ENCODE measurements at places on chromosomes 7 and 10. TPM values are rescaled to one million over a fixed set of nuclear protein-coding genes. Genes with fewer than 3 reads are reported as not detected.

DNA sequence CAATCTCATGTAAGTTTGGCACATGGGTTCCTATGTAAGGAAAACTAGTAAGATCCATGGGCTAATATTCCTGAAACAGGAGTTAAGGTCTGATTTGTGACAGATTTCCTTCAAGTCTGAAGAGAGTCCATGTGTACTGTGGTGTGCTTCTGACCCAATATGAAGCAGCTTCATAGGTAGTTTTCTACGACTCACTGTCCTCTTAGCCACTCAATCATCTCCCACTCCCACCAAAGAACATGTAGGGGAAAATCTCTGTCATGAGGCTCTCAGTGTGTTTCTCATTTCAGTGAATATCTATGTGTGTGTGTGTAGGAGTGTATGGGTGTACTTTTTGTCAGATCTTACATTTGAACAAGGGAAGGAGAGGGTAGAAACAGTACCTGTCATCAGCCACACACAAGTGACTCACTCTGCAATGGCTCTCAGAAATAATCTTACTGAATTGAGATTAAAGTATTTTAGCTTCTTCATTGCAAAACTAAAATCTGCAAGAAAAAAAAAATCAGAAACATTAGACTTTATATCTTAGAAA lies 31.1 kb downstream of the RELN start:
- no peak overlapping the region for H3K27ac ChIP-seq
- no peak overlapping the region for H3K4me3 ChIP-seq
- no peaks in the 10 kb centered on the region for H3K36me3 ChIP-seq
- no peak for DNase-seq

DNA sequence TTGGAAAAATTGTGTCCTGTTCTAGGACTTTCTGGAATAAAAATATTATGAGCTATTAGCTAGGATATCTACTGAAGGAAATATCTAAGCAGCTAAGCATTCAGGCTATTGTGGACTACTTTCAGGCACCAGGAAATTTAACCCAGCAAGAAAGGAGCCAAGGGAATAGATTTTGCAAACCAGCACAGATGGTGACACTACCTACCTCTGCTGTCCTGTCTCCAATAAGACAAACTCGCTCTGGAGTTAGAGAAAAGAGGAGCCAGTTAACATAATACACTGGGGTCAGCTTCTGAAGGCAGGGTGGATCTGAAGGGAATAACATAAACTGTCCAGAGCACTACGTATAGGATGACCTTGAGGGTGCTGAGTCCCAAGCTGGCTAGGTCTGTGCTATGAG lies 223.7 kb upstream of the PRSS58 start:
- no peak overlapping the region for H3K4me3 ChIP-seq
- peaks cover 71% of the 10 kb centered on the region for H3K4me1 ChIP-seq
- peak overlapping the region; percentile 96 for H3K27ac ChIP-seq
- H3K27me3 ChIP-seq, result no peaks in the 10 kb centered on the region
- DNase-seq, result no peak

- H3K4me3 ChIP-seq, result no peak overlapping the region
- peaks cover 11% of the 10 kb centered on the region for H3K27me3 ChIP-seq
- H3K36me3 ChIP-seq, result no peaks in the 10 kb centered on the region
- no peak for DNase-seq
Observed at GRCh38 chr7:88437132-88437531, 130.4 kb upstream of the STEAP4 start.

- no peak overlapping the region for H3K4me3 ChIP-seq
- DNase-seq, result no peak
- H3K27me3 ChIP-seq, result peaks cover 32% of the 10 kb centered on the region
- H3K36me3 ChIP-seq, result no peaks in the 10 kb centered on the region
Observed at GRCh38 chr10:63866747-63867140, 345.5 kb downstream of the REEP3 start.

- H3K4me1 ChIP-seq, result no peaks in the 10 kb centered on the region
- H3K27ac ChIP-seq, result no peak overlapping the region
- H3K36me3 ChIP-seq, result peaks cover 42% of the 10 kb centered on the region
- no peak overlapping the region for H3K4me3 ChIP-seq
- peak; percentile 9 for DNase-seq
Observed at GRCh38 chr10:99766302-99766681, 16.1 kb upstream of the ABCC2 start.

The MYO1G gene
- 44.4 TPM for total RNA-seq

DNA sequence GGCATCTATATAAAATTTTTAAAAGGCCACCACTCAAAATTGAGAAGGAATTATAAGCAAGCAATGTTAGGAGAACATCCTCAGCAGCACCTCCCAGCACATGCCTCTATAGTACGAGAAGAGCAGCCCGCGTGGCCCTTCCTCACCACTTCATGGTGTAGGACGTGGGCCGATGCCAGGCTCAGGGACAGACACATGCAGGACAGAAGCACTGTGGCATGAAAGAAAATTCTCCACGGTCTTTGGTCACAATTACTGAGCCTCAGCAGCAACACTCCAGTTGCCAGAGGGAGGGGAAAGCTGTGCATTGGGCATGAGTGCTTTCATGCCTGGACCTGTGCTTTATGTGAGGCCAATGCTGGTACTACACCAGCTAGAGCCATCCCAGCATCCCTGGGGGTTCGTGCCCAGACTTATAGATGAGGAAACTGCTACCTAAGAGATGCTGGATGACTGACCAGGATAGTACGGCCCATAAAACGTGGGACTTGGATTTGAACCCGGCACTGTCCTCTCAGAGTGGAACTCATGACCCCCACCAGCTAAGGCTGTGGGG lies 164.7 kb downstream of the ADAM12 start:
- no peak for DNase-seq
- H3K27ac ChIP-seq, result no peak overlapping the region
- no peaks in the 10 kb centered on the region for H3K4me1 ChIP-seq
- no peak overlapping the region for H3K4me3 ChIP-seq

DNA sequence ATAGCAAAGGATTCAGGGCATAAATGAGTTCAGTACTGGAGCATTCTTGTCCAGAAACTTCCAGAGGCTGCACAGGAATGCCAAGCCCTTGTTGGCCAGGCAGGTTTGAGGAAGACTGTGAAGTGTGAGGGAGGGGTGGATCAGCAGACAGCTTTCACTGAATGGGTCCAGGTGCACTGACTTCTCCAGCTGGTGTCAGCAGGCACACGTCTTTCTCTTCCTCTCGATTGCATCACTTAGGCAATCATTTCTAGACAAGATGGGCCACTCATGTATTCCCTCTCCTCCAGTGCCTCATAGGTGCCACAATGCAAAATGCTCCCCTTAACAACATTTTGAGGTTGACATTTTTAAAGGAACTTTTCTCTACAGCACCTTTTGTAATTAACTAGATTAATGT lies 15.6 kb upstream of the PLEKHS1 start:
- H3K27ac ChIP-seq, result no peak overlapping the region
- no peak overlapping the region for H3K4me3 ChIP-seq
- peaks cover 11% of the 10 kb centered on the region for H3K27me3 ChIP-seq
- H3K4me1 ChIP-seq, result no peaks in the 10 kb centered on the region

GRCh38 chr7:24705461-24705954 lies 51.8 kb downstream of the GSDME start:
- no peaks in the 10 kb centered on the region for H3K27me3 ChIP-seq
- H3K4me3 ChIP-seq, result no peak overlapping the region
- no peaks in the 10 kb centered on the region for H3K4me1 ChIP-seq
- no peak for DNase-seq

The TAS2R41 gene
- total RNA-seq, result not detected

- H3K27ac ChIP-seq, result peak overlapping the region; percentile 80
- DNase-seq, result no peak
- H3K4me3 ChIP-seq, result no peak overlapping the region
- H3K27me3 ChIP-seq, result peaks cover 7% of the 10 kb centered on the region
Observed at GRCh38 chr7:4083513-4083912, 598.6 kb upstream of the FOXK1 start.

DNA sequence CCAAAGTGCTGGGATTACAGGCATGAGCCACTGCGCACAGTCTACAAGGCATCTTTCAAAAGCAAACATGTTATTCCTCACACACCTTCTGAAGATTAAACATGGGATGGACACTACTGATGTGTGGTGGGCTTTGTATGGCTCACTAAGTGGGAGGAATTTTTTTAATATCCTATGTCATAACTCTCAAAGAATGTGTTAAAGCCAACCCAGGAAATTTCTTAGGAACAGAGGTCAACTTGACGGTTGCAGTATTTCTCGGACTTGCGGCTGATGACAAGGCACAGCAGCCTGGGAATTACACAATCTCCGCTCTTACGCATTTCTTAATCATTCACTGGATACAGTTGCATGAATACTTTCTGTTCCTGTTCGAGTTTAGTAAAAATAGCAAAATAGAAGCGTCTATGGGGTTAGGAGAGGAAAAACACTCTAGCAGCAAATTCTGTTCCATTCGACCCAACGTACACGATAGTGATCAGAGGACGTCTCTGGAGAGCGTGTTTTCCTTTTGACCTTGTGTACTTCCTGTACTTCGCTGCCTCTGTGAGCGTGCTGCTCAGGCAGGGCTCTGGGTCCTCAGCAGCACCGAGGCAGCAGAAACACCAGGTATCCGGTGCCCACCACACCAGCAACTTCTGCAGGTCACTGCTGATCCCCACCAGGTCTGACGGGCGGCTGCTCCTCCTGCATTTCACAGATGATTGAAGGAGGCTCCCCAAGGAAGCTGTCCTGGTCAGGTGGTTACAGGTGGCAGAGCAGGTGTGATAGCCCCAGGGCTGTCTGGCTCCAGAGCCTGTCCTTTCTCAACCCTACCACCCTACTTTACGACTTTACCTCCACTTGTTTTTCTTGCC lies 26.4 kb upstream of the SRGN start:
- peak overlapping the region; percentile 49 for H3K27ac ChIP-seq
- peak; percentile 21 for DNase-seq
- peak overlapping the region; percentile 70 for H3K4me3 ChIP-seq
- no peaks in the 10 kb centered on the region for H3K36me3 ChIP-seq

- no peak overlapping the region for H3K4me3 ChIP-seq
- H3K27me3 ChIP-seq, result peaks cover 7% of the 10 kb centered on the region
- H3K36me3 ChIP-seq, result peaks cover 8% of the 10 kb centered on the region
- no peak for DNase-seq
- no peak overlapping the region for H3K27ac ChIP-seq
- peaks cover 2% of the 10 kb centered on the region for H3K4me1 ChIP-seq
Observed at GRCh38 chr10:5987747-5988146, 10.4 kb upstream of the IL15RA start.

The TMEM130 gene
- not detected for total RNA-seq

GRCh38 chr7:151080067-151080521 lies 515 bp downstream of the FASTK start:
- H3K4me3 ChIP-seq, result peak overlapping the region; percentile 89
- peaks cover 49% of the 10 kb centered on the region for H3K4me1 ChIP-seq
- DNase-seq, result no peak

DNA sequence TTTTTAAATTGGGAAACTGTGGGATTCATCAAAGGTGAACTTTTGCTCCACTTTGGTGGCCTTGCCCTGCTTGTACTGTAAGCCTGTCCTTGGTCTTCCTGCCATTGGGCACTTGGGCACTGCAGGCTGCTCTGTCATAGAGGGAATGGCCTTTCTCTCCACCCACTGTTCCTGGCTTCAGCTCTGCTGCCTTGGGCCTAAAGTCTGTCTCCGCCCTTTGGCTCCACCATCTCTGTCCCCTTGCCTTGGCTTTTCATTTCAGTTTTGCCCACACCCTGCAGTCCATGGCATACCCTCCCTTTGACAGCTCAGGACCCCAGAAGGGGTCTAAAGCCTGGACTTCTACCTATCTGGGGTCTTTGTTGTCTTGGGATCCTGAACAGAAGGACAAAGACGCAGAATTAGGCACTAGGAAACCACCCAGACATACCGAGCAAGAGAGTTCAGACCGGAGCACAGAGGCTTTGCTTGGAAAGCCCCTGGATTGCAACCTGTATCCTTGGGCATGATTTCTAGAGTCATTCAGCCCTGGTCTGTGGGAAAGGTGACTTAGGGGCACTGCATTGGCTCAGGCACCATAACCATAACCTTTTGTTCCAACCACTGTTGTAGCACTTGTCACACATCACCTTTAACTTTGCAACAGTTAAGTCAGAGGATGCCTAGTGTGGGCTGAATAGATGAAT lies 5.2 kb upstream of the ARHGAP22 start:
- H3K4me3 ChIP-seq, result no peak overlapping the region
- H3K4me1 ChIP-seq, result peaks cover 10% of the 10 kb centered on the region
- H3K36me3 ChIP-seq, result no peaks in the 10 kb centered on the region
- H3K27ac ChIP-seq, result no peak overlapping the region

- no peak overlapping the region for H3K4me3 ChIP-seq
- H3K36me3 ChIP-seq, result peaks cover 22% of the 10 kb centered on the region
- H3K4me1 ChIP-seq, result no peaks in the 10 kb centered on the region
- H3K27ac ChIP-seq, result no peak overlapping the region
- no peaks in the 10 kb centered on the region for H3K27me3 ChIP-seq
Observed at GRCh38 chr7:29935111-29935510, 54.5 kb downstream of the SCRN1 start.

- no peaks in the 10 kb centered on the region for H3K36me3 ChIP-seq
- H3K27ac ChIP-seq, result no peak overlapping the region
- H3K4me1 ChIP-seq, result no peaks in the 10 kb centered on the region
Observed at GRCh38 chr7:135801045-135801693, 52.6 kb upstream of the FAM180A start.

DNA sequence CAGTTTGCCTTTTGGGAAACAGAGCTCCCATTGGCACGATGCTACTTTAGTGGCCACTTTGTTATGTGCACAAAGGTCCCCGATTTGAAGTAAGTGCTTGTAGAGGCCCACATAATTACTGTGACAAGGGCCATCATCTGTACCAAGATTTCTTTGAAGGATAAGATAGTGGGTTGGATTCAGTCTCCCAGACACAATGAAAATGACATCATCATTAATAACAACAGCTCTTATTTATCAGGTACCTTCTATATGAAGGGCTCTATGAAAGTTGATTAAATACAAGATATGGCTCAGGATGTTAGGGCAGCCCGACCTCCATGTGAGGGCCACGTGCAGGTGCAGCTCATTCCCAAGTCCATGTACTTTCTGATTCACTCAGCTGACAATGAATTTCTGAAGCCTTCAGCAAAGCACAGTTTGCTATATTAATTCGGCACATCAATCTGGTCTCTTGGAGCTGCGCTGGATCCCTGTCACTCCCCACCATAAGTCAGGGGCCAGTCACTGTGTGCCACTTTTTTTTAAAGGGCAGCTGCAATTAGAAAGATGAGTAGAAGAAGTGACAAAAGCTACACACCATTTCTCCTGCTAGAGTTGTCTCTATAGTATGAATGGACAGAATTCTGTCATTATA lies 140.3 kb downstream of the ABCA13 start:
- H3K27ac ChIP-seq, result no peak overlapping the region
- H3K36me3 ChIP-seq, result no peaks in the 10 kb centered on the region
- no peaks in the 10 kb centered on the region for H3K4me1 ChIP-seq
- H3K27me3 ChIP-seq, result no peaks in the 10 kb centered on the region
- no peak overlapping the region for H3K4me3 ChIP-seq

DNA sequence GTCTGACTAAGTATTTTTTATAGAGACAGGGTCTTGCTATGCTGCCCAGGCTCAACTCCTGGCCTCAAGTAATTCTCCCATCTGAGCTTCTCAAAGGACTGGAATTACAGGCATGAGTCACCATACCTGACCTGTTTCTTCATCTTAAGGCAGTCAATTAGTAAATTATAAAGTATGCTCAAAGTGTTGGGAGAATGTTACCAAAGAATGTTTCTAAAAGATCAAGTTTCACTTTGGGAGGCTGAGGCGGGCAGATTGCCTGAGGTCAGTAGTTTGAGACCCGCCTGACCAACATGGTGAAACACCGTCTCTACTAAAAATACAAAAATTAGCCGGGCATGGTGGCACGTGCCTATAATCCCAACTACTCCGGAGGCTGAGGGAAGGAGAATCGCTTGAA lies 117.0 kb downstream of the ALOX5 start:
- H3K27me3 ChIP-seq, result no peaks in the 10 kb centered on the region
- H3K27ac ChIP-seq, result no peak overlapping the region
- no peak for DNase-seq
- H3K4me1 ChIP-seq, result peaks cover 7% of the 10 kb centered on the region
- H3K4me3 ChIP-seq, result no peak overlapping the region

The NKX2-3 gene
- not detected for total RNA-seq

All from naive thymus-derived CD8-positive, alpha-beta T cell (primary cell).